ENCODE measurements at places on chromosomes 5 and 9. TPM values are rescaled to one million over a fixed set of nuclear protein-coding genes. Genes with fewer than 3 reads are reported as not detected.

DNA sequence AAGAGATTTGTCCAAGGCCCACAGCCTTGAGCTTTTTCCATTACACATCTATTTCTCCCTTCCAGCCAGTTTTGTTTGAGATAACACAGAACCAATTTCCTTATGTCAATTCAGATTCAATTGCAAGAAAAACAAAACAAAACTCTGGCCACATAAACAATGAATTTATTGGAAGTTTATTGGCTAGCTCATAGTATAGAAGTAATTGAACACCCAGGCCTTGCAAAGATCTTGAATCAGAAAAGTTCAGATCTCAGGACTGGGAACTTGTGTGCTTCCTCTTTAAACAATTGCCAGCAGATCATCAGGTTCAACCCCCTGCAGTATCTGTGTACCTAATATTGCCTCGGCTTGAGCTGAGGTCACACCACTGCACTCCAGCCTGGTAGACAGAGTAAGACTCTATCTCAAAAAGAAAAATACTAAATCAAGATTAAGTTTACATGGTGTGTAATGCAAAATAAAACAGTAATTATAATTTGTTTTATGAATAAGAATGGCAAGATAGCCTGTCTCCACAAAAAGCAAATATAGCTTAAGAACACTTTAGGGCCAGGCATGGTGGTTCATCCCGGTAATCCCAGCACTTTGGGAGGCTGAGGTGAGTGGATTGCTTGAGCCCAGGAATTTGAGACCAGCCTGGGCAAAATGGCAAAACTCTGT, 4.1 kb upstream of the ZCCHC10 start:
- H3K27ac ChIP-seq: peak overlapping the region; percentile 13
- H3K36me3 ChIP-seq: peaks cover 3% of the 10 kb centered on the region
- DNase-seq: no peak
- no peak overlapping the region for H3K4me3 ChIP-seq
- peaks cover 18% of the 10 kb centered on the region for H3K4me1 ChIP-seq

DNA sequence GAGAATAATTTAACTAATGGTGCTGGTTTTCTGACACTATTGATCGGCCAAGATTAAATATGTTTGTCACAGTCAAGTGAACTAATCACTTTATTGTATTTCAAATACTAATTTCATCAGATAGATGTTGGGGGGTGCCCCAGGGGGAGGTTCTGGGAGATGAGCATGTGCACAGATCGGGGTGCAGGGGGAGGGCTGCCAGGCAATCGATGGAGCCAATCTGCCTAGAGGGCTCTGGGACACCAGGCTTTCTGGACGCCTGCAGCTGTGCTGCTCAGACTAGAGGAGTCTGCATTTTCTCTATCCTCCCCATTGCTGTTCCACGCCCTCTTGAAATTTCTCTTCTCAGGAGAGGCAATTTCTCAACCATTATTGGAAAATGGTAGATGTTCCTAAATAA, 100.0 kb upstream of the ALDH1B1 start:
- no peak overlapping the region for H3K4me3 ChIP-seq
- H3K4me1 ChIP-seq: peaks cover 19% of the 10 kb centered on the region
- H3K27me3 ChIP-seq: peaks cover 29% of the 10 kb centered on the region

Gene CCL27
- total RNA-seq: 0.43 TPM

DNA sequence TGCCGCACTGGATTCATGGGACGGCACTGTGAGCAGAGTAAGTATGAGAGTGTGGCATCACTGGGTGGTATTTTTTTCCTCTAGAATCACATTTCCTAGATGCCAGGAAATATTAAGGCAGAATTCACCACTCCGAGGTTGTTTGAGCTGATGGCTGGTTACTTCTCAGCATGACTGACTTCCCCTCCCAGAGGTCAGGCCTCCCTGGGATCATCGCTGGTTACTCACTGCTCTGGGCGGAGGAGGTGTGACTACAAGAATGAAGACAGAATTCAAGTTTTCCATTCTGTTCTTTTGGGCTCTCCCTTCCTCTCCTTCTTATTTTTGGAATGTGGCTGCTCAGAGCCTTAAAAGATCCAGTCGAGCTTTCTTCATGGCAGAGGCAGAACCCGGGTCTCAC, 76.6 kb upstream of the PRRC1 start:
- peaks cover 9% of the 10 kb centered on the region for H3K4me1 ChIP-seq
- no peaks in the 10 kb centered on the region for H3K36me3 ChIP-seq
- H3K27ac ChIP-seq: no peak overlapping the region
- no peak for DNase-seq
- H3K27me3 ChIP-seq: no peaks in the 10 kb centered on the region

Gene LCN9
- total RNA-seq: 2.0 TPM

DNA sequence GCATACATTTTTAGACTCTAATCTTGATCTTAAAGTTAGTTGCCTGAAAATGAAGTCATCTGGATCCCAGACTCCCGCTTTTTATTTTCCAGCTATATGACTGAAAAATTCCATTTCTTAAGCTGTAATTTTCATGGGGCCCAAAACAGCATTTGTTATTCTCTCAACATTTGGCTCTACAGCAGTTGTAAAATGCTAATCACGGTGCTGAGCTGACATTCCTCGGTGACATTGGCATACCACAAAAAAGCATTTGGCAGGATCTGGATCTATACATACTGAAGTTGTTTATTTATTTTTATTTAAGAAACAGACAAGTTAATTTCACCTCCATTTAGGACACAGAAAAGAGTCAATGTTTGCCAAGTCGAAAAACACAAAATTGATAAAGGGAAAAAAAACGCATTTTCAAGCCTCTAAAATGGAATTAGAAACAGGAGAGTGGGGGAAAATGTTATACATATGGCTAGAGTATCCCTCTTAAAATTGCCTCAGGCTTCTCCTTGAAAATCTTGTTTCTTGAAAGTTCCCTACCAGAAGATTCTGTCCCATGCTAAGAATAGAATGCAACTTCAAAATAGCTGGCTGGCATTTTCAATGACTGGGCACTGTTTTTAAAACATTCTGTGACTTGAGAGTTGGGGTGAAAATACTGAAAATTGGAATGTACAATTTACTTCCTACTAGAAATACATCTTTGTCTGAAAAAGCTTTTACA, 207.5 kb upstream of the TBCA start:
- peaks cover 62% of the 10 kb centered on the region for H3K27me3 ChIP-seq
- H3K27ac ChIP-seq: no peak overlapping the region
- no peak overlapping the region for H3K4me3 ChIP-seq
- DNase-seq: no peak
- H3K4me1 ChIP-seq: peaks cover 4% of the 10 kb centered on the region

Gene SLC35A4
- 85.8 TPM for total RNA-seq

DNA sequence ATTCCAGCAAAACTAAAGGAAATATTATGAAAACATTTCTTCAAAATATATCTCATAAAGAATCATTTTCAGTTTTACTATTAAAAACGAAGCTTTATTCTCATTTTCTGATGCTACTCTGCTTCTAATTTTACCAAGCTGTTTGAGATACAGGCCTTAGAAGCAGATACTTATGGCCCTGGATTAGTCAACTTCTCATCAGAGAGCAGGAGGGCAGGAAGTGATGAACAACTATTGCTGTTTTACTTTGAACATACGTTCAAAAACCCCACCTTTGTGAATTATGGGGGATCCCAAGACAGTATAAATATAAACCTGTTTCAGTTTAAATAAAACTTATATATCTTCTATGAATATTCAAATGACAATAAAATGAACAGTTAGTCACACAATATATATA, 16.0 kb downstream of the MPDZ start:
- H3K27ac ChIP-seq: no peak overlapping the region
- H3K4me1 ChIP-seq: peaks cover 23% of the 10 kb centered on the region
- H3K27me3 ChIP-seq: no peaks in the 10 kb centered on the region
- no peak overlapping the region for H3K4me3 ChIP-seq
- DNase-seq: no peak
- peaks cover 22% of the 10 kb centered on the region for H3K36me3 ChIP-seq

DNA sequence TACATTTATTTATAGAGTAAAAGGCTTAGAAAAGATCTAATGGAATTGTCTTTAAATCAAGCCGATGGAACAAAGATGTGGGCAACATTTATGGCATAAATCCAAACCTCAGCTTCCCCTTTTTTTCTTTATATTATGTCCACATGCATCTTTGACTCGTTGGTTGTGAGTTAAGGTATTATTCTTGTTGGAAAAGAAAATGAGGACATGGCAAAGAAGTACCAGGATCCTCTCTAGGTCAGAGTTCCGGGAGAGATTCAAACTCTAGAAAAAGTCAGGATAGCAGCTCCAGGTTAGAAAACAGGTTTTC, 508 bp upstream of the NME5 start:
- H3K27ac ChIP-seq: no peak overlapping the region
- no peak for DNase-seq
- no peaks in the 10 kb centered on the region for H3K27me3 ChIP-seq
- peak overlapping the region; percentile 89 for H3K4me3 ChIP-seq
- no peaks in the 10 kb centered on the region for H3K36me3 ChIP-seq

Gene SAP30L
- total RNA-seq: 43.7 TPM

- no peak for DNase-seq
- H3K27me3 ChIP-seq: peaks cover 69% of the 10 kb centered on the region
- H3K27ac ChIP-seq: peak overlapping the region; percentile 35
- no peaks in the 10 kb centered on the region for H3K4me1 ChIP-seq
- peak overlapping the region; percentile 91 for H3K4me3 ChIP-seq
Observed at GRCh38 chr5:6449465-6450158, 953 bp downstream of the UBE2QL1 start.

Gene FOXI1
- total RNA-seq: not detected
